ENCODE measurements at places on chromosomes 6 and 20.

DNA sequence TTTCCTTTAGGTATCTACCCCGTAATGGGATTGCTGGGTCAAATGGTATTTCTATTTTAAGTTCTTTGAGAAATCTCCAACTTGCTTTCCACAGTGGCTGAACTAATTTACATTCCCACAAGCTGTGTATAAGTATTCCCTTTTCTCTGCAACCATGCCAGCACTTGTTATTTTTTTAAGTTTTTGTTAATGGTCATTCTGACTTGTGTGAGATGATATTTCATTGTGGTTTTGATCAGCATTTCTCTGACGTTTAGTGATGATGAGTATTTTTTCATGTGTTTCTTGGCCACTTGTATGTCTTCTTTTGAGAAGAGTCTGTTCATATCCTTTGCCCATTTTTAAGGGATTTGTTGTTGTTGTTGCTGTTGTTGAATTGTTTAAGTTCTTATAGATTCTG, 871.1 kb downstream of the KIF16B start:
- DNase-seq = no peak

- no peak for DNase-seq
Observed at GRCh38 chr6:90818163-90818562, 231.3 kb upstream of the MAP3K7 start.

DNA sequence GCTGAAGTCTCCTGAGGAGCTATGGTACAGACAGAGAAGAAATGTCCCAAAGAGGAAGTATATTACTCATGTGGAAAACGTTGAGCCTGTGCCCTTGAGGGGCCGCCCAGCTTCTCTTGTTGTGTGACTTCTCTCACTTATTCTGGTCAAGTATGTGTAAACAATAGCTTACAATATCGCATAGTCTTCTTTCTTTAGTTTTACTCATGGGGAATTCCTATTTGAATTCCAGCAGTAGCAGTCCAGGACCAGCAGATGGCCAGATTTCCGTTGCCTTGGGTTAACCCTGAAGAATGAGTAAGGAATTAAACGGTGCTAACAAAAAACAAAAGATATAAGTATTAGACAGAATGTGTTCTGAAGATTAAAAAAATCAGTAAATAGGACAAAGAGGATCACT, 522.0 kb upstream of the GJE1 start:
- DNase-seq = no peak

- no peak for DNase-seq
Observed at GRCh38 chr6:101178748-101179147, 214.8 kb upstream of the GRIK2 start.

DNA sequence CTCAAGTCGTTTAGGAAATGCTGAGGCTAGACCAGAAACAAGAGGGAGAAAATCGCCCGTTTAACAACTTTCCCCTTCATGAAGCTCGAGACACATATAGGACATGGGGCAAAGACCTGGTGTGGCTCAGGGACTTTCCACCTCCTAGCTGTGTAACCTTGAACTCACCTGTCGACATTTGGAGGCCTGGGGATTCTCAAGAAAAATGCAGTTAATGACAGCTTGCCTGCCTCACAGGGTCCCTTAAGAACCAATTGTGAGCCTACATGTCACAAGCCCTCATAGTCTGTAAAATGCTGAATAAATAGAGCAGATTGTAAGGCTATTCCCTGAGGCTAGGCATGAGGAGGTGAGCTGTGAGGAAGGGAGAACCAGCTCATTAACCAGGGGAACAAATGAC, 35.1 kb downstream of the MGME1 start:
- DNase-seq = peak; percentile 58

- no peak for DNase-seq
Observed at GRCh38 chr6:35754452-35755277, 17.8 kb downstream of the ARMC12 start.

GRCh38 chr6:8588176-8588575, 152.8 kb upstream of the SLC35B3 start:
- DNase-seq = no peak

GRCh38 chr6:112307707-112308106, 39.4 kb upstream of the RFPL4B start:
- peak; percentile 58 for DNase-seq

- peak; percentile 28 for DNase-seq
Observed at GRCh38 chr6:41288030-41288753, 1.7 kb upstream of the TREM1 start.

Measured in GM13977 (cell line).